ENCODE measurements at places on chromosomes 16 and 17. TPM values are rescaled to one million over a fixed set of nuclear protein-coding genes. Genes with fewer than 3 reads are reported as not detected.

GRCh38 chr17:56629531-56630075 is 36.1 kb downstream of the NOG start:
- DNase-seq, result no peak

- peak; percentile 79 for DNase-seq
Measured at GRCh38 chr17:73474370-73474988, 162.7 kb upstream of the CDC42EP4 start.

DNA sequence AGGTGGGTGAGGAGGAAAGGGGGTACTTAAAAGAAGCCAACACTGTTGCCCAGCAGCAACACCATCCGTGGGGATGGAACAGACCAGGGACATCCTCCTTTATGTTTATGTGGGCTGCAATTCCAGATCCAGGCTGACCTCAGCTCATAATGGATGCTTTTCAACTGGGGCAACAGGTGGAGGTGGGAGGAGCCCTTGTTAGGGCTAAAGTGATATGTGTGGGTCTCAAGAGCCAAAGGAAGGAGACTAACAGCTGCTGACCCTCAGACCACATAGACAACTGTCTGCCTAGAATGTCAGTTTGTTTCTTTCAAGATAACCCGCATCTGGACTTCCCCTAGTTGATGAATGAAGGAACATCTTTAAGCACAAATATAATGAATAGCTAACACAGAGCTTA is 2.0 kb upstream of the INPP5K start:
- DNase-seq, result no peak

- DNase-seq, result no peak
Measured at GRCh38 chr16:84036982-84037425, 5.6 kb downstream of the SLC38A8 start.

GRCh38 chr17:39261286-39261685 is 35.5 kb upstream of the STAC2 start:
- no peak for DNase-seq

DNA sequence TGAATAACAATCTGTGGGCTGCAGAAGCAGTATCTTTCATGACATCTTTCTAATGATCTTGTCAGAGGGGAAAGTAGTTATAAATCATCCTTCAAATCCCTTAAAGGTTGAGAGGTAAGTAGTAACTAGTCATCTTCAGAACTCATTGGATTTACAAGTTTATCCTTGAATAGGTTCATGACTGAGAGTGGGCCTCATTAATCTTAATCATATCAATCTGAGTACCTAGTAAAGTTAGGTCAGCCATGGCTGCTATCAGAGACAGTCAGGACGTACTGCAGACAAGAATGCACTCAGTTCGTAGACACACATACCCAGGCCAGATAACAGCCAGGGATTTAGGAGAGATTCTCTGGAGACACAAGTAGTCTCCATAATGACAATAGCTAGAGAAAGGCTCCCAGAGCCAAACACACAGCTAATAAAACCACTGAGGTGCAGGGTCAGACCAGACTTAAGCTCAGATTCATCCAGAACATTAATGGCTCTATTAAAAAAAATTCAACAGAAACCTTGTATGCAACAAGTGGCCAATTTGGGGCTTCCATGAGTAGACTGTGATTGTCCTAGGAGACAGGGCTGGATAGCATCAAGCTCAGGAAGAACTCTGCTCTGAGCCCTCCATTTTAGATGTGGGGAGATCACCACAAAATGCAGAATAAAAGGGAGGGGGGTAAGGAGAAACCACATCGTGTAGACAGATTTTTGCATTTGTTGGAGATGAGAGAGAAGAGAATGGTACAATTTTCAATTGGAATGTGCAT is 65.8 kb downstream of the TBX4 start:
- DNase-seq, result no peak

- no peak for DNase-seq
Measured at GRCh38 chr17:59623151-59623550, 3.5 kb downstream of the CLTC start.

- DNase-seq, result no peak
Measured at GRCh38 chr16:15049581-15050180, 6.2 kb downstream of the NTAN1 start.

- DNase-seq, result no peak
Measured at GRCh38 chr17:17741349-17742023, 60.2 kb downstream of the RAI1 start.

GRCh38 chr16:871562-872345 is 71.2 kb upstream of the GNG13 start:
- DNase-seq, result no peak

- DNase-seq, result no peak
Measured at GRCh38 chr16:4098501-4098900, 17.7 kb downstream of the ADCY9 start.

DNA sequence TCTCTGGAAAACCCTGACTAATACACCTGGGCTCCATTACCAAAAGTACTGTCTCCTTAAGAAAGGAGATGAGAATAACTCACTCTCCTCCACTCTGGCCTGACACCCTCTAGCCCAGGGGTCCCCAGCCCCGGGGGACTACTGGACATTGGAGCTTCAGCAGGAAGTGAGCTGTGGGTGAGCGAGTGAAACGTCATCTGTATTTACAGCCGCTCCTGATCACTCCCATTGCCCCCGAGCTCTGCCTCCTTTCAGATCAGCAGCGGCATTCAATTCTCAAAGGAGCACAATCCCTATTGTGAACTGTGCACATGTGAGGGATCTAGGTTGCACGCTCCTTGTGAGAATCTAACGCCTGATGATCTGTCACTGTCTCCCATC is 126.3 kb upstream of the TNRC6C start:
- DNase-seq, result no peak

- peak; percentile 6 for DNase-seq
Measured at GRCh38 chr16:47052666-47053640, 79.5 kb upstream of the DNAJA2 start.

The EXOC3L1 gene
- total RNA-seq, result 5.9 TPM

The TTLL6 gene
- 14.3 TPM for total RNA-seq

The ITGAX gene
- 1.6 TPM for total RNA-seq

The PTX4 gene
- total RNA-seq, result not detected

Measured in left colon (tissue), 2 donors.